ENCODE measurements at places on chromosomes 12 and 14. TPM values are rescaled to one million over a fixed set of nuclear protein-coding genes. Genes with fewer than 3 reads are reported as not detected.

CATSPERB gene
- total RNA-seq, result 5.2 TPM

GRCh38 chr12:74111688-74112360 lies 425.8 kb upstream of the ATXN7L3B start:
- DNase-seq, result no peak

DNA sequence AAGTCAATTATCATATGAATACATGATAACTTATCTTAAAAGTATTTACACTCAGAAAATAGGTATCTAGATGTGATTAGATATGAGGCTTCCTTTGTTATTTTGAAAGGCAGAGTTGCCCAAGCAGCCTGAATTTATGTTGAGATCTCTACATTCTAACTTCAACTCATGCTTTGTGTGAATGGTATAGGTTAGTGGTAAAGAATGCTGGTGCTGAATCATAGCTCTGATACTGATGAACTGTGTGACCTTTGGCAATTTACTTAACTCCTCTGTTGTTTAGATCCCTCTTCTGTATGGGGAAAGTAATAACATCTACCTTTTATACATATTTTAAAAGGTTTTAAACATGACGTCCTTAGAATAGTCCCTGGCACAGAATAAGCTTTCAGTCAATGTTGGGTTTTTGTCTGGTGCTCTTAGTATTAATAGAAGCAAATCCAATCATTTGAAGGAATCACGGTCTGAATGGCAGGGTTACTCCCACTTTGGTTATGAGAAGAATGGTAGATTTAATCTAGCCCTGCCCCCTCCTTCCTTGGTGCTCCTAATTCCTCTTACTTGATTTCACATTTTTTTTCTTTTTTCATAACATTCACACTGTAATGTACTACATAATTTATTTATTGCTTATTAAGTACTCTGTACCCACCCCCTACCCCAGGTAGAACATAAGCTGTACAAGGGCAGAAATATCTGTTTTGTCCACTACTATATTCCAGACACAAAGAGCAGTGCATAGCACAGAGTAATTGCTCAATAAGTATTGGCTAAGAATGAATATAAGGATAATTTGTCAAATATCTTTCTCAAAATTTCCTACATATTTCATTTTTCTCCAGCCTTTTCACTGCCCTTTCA lies 203.3 kb upstream of the KRR1 start:
- DNase-seq, result no peak

NGB gene
- total RNA-seq, result 1.7 TPM

DBX2 gene
- total RNA-seq, result not detected

PRKD1 gene
- total RNA-seq, result 11.8 TPM

- DNase-seq, result no peak
These were observed 167.5 kb downstream of the PPM1H start for GRCh38 chr12:62767496-62767895.

CLEC2B gene
- total RNA-seq, result 35.6 TPM

DNA sequence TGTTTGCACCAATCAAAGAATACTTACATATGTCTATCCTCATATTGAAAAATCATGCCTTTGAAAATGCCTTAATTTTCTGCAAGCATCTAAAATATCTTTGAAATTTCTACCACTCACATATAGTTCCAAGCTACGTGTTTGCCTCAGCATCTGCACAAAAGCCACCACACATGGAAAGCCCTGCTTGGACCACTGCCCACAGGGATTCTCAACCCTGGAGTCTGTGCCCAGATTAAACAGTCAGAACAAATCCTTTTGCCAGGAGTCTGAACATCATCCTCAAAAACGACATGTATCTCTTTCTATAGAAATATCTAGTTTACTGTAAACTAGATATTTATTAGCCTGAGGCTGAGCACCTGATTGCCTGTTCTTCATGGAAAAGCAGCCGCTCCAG lies 32.6 kb downstream of the ARMH4 start:
- DNase-seq, result no peak

AKAP5 gene
- total RNA-seq, result 0.49 TPM
